Common myeloid progenitor, CD34-positive (primary cell): ENCODE measurements at places on chromosomes 3 and 15.
A peak's percentile ranks its signal among the peaks of the same experiment; 100 is the strongest.

- DNase-seq = no peak
These were observed 57.3 kb downstream of the CEP63 start for GRCh38 chr3:134543113-134543512.

DNA sequence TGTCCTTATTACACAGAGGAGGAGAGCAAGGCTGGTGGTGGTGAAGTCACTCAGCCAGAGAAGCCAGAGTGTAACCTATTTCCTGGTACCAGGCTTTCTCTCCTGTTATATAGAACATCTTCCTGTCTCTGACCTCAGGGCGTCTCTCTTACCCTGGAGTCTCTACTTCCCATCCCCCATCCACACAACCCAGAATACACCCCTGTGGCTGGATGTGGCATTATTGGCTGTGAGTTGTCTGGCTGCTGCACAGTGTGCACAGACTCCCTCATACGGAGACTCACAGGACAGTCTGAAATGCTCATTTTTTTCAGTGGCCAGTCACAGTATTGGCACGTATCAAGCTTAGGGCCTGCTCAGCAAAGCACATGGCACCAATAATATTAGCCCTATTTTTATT, 8.6 kb downstream of the PODXL2 start:
- DNase-seq = peak; percentile 18

DNA sequence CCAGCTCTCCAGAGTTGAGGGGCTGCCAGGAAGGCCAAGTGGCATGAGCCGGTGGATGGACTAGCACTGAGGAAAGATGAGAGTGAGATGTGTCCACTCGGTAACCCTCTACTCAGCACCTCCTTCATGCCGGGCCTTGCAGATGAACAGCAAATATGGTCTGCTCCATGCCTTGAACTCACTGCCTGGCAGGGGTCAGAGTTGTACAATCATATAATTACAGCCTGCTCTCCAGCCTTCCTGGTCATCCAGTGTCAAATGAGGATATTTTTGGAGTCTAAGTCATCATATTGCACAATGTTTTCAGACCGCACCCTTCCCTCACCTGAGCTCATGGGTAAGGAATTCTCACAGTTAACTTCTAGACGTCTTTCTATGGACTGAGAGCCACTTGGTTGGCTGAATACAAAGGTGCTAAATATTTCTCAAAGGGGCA, 4.9 kb downstream of the MGLL start:
- DNase-seq = no peak

GRCh38 chr3:195270079-195270816, 711 bp downstream of the XXYLT1 start:
- DNase-seq = peak; percentile 56

GRCh38 chr3:59979542-59979941, 929.7 kb upstream of the CFAP20DC start:
- no peak for DNase-seq

DNA sequence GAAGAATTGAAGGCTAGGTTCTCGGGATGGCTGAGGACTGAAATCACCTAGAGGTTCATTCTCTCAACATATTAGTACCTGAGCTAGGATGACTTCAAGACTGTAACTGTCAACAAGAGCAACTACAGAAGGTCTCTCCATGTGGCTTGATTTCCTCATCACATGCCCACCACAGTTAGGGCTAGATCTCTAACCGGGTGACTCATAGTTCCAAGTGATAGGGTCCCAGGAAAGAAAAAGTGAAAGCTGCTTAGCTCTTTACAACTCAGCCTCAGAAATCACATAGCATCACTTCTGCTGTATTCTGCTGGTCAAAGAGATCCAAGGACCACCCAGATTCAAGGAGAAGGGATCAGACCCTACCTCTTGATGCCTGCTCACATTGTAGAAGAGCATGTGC, 165.4 kb upstream of the AGTR1 start:
- DNase-seq = peak; percentile 14

DNA sequence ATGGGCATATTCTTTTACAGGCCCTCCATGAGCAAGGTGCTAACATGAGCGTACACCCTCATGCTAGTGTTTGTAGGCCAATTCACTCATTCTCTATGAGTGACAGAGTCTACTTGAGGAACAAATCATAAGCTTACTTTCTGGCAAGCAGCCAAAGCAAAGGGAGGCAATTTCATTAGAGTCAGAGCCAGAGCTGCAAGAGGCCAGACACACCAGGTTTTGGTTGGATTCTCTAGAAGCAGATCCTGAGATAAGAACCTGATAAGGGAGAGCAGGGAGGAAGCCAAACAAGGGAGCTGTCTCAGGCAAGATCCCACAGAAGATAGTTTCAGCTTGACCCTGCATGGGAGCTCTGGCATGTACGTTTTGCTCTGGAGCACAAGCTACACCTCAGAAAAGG, 214.1 kb upstream of the CTNNB1 start:
- DNase-seq = peak; percentile 14

GRCh38 chr3:115226844-115227445, 79.9 kb upstream of the ZBTB20 start:
- DNase-seq = no peak

GRCh38 chr15:92438471-92438870, 44.8 kb downstream of the ST8SIA2 start:
- DNase-seq = no peak

- no peak for DNase-seq
These were observed 54.0 kb downstream of the SNTN start for GRCh38 chr3:63706321-63707085.

GRCh38 chr3:120730576-120731542, 11.5 kb downstream of the RABL3 start:
- no peak for DNase-seq

DNA sequence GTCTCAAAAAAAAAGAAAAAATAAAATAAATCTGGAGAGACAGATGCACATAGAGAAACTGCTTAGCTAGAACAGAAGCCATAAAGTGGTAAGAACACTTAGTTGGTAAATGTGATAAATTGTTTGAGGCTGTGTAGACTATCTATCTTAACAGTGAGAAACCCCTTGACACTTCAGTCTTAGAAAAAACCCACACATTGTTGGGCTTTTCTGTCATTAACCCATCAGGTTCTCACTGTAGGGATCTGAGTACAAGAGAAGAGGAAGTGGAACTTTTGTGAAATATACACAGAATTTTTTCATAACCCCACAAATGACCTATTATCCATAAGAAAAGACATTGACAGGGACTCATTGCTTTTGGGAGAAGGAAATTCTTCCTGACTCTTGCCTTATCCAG, 24.4 kb downstream of the TP63 start:
- no peak for DNase-seq

- no peak for DNase-seq
These were observed 931.2 kb downstream of the MCTP2 start for GRCh38 chr15:95162531-95162930.

DNA sequence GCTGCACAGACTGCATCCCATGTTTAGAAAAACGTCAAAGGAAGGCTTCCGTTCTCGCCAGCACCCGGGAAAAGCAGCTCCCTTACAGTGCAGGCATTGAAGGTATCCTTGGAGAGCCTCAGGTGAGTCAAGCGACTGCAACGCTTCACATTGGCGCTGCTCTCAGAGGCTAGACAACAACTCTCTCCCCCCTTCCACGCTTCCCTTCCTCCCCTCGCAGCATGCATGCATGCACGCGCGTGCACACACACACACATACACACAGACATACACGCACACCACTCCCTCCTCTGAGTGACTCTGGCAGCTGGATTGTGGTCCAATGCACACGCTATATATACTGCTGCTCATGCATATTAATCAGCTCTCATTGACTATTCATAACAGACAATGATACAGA, 191.1 kb downstream of the PDZRN3 start:
- DNase-seq = peak; percentile 2

DNA sequence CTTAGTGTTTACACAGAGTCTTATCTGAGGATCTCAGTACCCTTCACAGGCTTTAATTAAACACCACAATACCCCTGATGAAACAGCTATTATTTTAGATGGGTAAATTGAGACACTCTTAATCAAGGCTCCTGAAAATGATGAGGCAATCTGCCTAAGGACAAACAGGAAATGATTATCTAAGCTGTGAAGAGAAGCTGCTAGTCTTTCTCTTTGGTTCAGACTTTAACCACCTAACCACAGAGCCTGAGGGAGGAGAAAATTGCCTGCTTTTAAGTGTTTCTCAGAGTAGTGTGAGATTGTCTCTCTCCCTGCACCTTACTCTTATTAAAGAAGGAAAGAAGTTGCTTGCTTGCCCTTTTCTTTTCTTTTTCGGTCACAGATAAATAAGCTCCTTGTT, 364.3 kb upstream of the ADAMTS9 start:
- no peak for DNase-seq

DNA sequence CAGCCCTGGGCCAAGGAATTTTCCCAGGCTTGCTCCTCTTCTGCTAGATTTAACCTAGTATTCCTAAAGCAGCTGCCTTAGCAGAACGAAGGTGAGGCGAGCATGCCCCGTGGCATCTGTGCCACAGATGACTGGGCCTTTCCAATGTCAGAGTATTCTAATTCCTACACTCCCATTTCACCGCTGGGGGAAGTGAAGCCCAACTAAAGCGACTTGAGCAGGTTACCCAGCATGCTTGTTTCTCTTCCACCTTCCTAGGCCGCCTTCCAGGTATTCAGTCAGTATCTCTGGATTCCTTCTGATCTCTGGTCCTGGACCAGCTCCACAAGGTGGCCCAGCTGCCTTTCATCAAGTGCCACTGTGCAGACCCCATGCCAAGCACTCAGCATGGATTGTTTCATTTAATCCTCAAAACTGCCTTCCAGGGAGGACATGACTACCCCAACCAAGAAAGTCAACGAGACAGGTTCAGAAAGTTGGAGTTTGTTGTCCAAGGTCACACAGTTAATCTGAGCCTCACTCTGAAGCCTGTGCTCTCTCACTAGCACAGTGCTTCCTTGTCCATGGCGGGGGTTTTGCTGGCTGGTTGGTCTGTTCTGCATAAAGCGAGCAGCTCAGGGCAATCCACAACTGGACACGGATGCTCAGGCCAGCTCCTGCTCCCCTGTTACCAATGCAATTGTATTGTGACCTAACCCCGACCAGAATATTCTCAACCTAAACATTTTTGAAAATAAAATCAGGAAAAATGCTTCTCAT, 15.1 kb downstream of the MYO5C start:
- no peak for DNase-seq

GRCh38 chr3:58581328-58582091, 4.3 kb upstream of the FAM107A start:
- DNase-seq = peak; percentile 68

DNA sequence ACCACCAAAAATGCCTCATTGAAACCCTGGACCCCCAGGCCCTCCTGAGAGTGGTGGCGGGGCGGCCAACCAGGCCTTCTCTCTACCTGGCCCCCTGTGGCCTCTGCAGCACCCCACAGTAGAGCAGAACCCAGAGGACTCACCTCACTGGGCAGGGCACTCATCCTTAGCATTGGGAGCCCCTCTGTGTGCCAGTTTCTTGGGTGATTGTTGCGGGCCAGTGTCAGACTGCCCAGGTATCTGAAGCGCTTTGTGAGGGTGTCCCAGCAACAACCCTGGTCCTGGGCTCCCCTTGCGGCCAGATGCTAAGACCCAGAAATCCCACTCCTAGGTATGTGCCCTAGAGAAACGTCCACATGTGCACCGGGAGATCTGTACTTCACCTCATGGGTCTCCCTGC, 20.7 kb upstream of the MRPS22 start:
- no peak for DNase-seq

DNA sequence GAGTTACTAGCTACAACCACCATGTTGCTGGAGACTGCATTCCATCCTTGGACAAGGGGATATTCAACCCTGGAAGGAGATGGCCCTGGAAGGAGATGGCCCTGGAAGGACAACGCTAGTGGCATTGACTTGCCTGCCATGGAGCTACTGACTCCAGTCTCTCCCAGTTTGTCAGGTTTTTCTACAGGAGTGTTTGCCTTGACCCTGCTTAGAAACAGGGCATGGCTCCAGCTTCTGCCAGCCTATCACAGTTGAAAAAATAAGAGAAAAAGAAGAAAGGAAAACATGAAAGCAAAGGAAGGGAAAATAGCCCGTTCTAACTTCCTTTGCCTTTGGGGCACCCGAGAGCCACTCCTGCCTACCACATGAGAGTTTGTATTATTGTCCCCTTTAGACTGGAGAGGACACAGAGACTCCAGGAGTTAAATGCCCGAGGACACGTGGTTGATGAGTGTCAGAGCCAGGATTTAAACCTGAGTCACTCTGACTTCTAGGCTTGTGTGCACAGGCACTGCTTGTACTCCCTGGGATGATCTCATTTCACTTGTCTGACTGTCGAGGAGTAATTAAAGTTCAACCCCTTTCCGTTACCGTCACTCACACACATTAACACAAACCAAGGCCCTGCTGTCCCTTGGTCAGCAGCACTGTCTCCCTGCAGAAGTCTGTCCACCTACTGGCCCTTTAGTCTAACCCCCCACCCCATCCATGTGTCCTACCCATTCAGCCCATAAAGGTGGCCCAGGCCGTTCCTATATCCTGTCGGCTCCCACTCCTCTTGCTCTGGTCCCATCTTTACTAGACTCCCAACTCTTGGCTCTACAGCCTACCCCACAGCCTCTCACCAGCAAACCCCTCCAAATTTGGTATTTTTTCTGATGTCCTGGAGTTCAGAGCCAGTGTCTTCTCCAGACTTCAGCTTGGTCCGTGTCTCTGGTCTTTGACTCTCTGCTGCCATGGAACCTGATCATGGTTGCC, 46.1 kb downstream of the C2CD4A start:
- DNase-seq = no peak

DNA sequence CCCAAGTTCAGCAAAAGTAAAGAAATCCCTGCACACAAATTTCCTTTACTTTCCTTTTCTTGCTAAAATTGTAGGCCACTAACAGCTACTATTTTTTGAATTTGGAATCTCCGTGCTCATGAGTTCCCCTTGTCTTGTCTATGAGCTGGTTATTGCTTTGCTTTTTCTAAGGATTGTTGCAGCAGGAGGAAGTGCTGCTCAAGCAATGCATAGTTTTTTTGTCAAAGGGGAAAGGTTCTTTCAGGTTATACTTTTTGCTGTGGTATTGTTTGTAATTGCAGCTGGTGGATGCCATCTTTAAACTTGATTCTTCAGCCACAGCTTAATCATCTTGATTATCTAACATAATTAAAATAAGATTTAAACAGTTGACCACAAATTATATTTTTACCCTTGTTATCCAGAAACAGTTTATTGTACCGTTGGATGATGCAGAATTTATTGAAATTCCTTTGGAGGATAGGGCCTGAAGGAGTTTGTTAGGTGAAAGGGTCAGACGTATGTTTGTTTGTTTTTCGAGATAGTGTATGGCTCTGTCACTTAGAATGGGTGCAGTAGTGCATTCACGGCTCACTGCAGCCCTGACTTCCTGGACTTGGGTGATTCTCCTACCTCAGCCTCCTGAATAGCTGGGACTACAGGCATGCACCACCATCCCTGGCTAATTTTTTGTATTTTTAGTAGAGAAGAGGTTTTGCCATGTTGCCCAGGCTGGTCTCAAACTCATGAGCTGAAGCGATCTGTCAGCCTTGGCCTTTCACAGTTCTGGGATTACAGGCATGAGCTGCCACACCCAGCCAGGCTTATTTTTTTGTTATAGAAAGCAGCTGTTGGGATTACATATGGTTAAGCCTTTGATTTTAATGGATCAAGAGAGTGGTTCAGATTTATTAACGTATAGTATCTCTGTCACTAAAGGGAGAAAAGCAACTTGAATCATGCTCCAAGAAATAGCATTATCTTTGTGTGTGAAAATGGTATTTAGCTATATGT, 11.7 kb downstream of the MGA start:
- no peak for DNase-seq
